ENCODE measurements at places on chromosomes 5 and 9.
A peak's percentile ranks its signal among the peaks of the same experiment; 100 is the strongest.

GRCh38 chr9:123169926-123170325 is 98.5 kb downstream of the STRBP start:
- DNase-seq: no peak

- no peak for DNase-seq
Observed at GRCh38 chr5:153983885-153984284, 54.8 kb downstream of the FAM114A2 start.

DNA sequence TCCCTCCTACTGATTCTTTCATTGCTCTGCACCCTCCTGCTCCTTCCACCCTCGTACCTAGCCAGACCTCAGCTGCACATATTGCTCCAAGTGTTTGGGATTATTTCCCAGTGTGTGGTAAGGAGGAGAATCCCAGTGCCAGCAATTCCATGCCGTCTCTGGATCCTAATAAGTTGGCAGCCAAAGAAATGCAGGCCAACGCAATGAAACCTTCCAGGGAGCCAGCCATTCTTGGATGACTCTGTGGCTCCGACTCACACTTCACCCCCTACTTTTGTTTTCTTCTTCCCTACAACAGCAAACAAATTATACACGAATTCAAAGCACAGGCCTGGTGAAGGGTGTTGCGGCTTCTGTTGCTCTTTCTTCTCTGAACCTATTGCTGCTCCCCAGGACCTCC is 82.5 kb upstream of the SLC1A3 start:
- DNase-seq: no peak

DNA sequence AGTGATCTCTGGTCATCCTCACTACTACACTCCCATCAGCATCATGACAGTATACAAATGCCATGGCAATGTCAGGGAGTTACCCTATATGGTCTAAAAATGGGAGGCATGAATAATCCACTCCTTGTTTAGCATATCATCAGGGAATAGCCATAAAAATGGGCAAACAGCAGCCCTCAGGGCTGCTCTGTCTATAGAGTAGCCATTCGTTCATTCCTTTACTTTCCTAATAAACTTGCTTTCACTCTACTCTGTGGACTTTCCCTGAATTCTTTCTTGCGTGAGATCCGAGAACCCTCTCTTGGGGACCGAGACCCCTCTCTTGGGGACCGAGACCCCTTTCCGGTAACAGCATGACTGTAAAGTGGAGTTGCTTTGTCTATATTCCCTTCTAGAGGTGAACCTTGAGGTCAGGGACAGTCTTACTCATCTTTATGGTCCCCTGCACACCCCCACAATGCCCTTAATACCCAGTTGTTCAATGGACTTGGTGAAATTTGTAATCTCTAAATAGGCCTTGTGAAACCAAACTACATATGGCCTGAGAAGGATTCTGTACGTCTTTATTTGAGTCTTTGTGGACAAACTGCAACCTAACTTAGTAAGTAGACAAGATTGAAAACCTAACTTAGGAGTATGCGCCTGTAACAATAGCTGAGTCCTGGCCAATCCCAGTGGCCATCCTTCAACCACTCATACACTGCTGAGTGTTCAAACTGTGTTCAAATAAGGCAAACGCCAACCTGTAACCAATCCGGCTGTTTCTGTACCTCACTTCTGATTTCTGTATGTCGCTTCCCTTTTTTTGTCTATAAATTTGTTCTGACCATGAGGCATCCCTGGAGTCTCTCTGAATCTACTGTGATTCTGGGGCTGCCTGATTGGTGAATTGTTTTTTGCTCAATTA is 32.3 kb upstream of the UBTD2 start:
- DNase-seq: no peak

DNA sequence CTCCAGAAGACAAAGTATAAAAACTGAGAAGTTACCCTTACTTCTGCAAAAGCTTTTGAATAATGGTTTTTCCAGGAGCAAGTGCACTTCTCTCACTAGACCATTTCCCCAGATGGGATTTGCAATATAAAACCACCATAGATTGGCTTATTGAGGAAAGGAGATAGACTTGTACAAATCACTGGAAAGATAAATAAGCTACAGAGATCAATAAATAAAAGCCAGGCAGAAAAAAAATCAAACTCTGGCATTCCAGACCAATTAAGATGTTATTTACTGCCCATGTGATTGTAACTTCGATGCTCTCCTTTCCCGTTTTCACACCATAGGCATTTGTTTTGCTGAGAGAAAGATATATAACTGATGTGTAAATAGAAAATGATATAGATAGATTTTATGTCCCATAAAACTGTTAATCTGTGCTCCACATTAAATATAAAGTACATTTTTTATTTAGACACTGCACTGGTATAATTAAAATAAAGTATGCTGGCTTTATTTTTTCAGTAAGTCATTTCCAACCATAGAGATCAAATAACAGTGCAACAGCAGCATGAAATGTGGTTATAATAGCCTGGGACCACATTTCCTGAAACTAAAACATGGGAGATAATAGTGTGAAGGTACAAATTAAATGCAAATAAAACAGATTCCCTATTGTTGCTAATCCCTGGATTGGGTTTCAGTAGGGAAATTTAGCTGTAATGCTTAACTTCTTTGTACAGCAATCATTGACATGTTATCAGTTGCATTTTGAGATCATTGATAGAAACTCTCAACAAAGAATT is 177.7 kb downstream of the NR2F1-AS1 start:
- no peak for DNase-seq

DNA sequence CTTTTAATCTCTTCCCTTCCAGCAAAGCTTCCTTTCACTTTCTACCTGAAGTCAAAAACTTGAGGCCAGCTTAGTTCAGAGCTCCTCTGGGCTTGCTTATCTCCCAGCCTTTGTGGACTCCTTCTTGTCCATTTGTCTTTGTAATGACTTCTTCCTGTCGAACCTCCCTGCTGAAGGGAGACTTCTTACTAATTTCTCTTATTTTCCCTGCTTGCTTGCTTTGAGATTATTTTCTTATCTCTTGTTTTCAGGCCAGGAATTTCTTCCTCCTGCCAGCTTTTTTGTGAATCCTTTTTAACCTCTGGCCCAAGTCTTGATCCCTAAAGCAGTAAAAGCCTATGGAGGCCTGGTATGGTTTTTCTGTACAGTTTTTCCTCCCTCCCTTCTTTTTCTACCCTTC is 46.8 kb upstream of the DHFR start:
- no peak for DNase-seq

GRCh38 chr9:134321946-134322741 is 4.1 kb upstream of the RXRA start:
- no peak for DNase-seq

GRCh38 chr9:91908293-91908623 is 41.8 kb downstream of the ROR2 start:
- no peak for DNase-seq

GRCh38 chr5:80615266-80615914 is 39.1 kb upstream of the MSH3 start:
- no peak for DNase-seq

DNA sequence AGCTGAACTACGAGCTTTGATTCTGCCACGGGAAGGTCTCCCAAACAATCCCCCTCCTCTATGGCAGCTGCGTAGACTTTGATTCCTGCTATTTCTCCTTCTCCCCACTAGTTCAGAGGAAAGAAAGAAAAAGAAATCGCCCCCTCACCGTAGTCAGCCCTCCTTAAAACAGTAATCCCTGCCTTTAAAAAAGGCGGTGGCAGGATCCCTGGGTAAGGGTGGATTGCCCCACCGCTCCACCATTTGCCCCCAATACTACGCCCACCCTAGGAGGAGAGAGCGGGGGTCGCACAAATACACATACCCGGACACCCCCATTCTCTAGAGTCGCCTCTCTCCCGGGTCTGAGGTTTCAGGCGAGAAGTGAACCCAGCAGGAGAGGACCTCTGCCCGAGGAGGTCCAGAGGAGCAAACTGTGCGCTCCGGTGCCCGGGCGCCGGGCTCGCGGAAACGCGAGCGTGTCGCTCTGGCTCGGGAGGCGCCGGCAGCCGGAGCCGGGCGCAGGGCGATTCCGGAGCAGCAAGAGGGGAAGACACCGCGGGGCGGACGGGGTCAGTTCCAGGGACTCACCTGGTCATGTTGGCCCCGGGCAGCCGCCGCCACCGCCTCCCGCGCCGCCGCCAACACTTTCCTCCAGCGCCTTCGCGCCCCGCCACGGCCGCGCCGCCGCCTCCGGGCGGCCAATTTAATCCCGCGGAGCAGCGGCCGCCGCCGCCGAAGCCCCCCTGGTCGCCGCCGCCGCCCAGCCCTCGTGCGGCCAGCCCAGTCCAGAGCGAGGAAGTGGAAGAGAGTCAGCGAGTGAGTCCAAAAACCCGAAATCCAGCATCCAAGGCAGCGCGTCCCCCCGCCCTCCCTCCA is 1057.7 kb upstream of the DMAC1 start:
- peak; percentile 64 for DNase-seq

- no peak for DNase-seq
Observed at GRCh38 chr5:73748510-73749400, 122.8 kb downstream of the ARHGEF28 start.

- DNase-seq: no peak
Observed at GRCh38 chr9:13648676-13649075, 369.2 kb upstream of the MPDZ start.

- DNase-seq: no peak
Observed at GRCh38 chr5:78601559-78602314, 46.8 kb downstream of the LHFPL2 start.

- DNase-seq: peak; percentile 17
Observed at GRCh38 chr5:54217826-54218503, 92.4 kb downstream of the ARL15 start.

- DNase-seq: peak; percentile 41
Observed at GRCh38 chr5:141521244-141521781, 32.4 kb downstream of the PCDHGC5 start.

- DNase-seq: no peak
Observed at GRCh38 chr5:179969110-179969509, 61.4 kb upstream of the TBC1D9B start.

DNA sequence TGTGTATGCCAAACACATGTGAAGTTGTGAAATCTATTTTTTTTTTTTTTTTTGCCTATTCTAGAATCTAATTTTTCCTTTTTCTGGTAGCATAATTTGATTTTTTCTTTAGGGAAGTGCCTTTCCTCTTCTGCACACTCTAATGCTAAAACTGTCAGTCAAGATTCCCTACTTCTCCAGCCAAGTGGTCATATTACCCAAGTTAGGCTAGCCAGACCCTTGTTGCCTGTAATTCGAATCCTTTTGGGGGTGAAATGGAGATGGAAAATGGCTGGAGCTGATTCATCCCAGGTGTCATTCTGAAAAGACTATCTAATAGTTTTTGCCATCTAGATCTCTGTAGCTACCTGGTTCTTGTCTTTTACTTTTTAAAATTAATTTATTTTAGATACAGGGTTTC is 24.8 kb upstream of the UBAP1 start:
- no peak for DNase-seq

DNA sequence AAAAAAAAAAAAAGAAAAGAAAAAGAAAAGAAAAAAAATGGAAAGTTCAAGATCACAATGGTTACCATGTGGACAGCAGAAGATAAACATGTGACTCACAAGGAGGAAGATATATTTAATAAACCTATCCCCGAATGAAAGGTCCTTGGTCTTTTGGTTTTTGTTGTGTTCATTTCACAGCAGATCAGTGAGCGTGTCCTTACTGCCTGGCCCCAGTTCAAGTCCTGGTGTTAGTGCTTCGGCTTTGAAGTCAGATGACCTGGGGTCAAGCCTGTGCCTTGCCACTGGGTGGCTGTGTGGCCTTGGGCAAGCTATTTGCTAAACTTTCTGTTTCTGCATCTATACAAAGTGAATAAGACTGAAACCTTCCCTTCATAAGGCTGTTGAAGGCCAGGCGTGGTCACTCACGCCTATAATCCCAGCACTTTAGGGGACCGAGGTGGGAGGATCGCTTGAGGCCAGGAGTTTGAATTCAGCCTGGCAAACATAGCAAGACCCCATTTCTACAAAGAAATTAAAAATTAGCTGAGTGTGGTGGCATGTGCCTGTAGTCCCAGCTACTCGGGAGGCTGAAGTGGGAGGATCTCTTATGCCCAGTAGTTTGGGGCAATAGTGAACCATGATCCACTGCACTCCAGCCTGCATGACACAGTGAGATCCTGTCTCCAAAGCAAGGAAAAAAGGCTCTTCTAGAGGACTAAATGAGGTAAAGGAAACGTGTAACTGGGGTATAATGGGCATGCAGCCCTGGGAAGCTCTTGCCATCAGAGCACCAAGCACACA is 94.5 kb upstream of the SPATA31D4 start:
- DNase-seq: no peak

DNA sequence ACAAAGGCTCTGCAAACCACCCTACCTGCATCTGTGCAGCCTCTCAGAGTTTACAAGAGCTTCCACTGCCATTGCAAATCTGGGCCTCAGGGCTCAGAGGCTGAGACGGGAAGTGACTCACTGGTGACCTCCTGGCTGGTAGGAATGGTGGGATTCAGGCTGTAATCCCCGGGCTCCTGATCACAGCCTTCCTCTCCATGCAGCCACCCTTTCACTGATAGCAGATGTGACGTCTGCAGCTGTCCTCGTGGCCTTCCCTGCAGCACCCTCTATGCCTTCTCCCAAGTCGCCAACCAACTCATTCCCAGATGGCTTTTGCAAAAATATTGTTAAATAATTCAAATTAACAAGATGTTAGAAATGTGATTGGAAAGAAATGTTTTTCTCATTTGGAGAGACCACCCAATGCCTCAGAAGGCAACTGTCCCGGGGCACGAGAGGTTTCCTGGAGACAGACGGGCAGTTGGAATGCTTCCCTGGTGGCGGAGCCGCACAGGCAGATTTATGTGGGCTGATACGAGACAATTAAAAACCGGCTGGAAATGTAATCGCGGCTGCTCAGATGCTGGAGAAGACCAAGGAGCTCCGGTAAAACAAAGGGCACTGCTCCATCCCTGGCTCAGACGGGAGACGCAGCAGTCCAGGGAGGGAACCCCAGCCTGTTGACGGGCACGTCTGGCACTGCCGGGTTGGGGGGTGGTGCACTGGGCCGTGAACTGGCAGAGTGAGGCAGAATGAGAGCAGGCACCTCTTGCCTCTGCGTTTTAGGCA is 34.4 kb upstream of the SLC25A51 start:
- DNase-seq: no peak

DNA sequence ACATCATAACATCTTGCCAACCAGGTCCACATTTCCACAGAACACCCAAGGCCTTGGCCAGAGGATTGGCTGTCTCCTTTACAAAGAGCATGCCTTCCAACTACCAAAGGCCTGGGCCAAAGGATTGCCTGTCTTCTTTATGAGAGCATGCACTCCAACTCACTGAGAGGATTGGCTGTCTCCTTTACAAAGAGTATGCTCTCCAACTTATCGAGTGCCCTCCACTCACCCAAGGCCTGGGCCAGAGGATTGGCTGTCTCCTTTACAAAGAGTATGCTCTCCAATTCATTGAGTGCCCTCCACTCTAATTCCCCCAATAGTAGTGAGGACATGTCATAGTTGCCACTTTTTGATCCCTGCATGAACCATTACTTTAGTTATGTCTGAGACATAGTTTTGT is 79.9 kb upstream of the TAS2R1 start:
- no peak for DNase-seq
